Stimulated activated CD8-positive, alpha-beta memory T cell treated with anti-CD3 and anti-CD28 coated beads, Interleukin-4, amount 100 ng/mL, for 1 hour (primary cell): ENCODE measurements at places on chromosomes 6 and 20.

GRCh38 chr6:79803917-79804316 is 143.4 kb downstream of the ELOVL4 start:
- DNase-seq = no peak

DNA sequence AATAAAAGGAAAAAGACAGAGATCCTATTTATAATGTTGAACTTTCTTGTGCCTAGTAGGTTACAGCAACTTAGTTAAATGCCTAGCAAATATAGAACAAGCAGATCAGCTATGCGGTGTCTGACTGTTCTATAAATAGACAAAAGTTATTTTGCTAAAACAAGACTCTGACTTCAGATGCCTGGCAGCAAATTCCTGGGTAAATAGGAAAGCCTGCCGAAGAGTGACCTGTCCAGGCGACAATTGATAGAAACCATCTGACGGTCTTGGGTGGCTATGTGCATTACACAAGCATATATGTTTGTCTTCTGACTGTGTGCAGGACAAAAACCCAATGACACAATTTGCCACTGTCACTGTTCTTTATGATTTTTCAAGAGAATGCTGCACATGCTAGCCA is 38.0 kb upstream of the PDE10A start:
- no peak for DNase-seq

GRCh38 chr6:108667993-108668392 is 107.3 kb downstream of the FOXO3 start:
- DNase-seq = no peak

DNA sequence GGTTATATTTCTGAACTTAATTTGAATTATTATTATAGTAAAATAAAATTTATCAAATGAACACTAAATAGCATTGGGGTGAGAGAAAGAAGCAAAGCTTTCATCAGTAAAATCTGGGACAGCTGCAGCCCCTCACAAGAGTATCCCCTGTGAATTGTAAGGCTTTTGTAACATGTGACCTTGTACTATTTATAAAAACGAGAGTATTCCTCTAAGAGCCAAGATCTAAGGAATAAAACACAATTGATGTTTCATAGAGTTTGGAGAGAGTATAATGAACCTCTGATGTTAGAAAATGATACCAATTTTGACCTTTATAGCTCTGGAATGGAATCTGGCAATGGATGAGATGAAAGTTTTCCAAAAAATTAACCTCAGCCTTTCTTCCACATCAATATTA is 617.2 kb upstream of the ID4 start:
- DNase-seq = no peak

DNA sequence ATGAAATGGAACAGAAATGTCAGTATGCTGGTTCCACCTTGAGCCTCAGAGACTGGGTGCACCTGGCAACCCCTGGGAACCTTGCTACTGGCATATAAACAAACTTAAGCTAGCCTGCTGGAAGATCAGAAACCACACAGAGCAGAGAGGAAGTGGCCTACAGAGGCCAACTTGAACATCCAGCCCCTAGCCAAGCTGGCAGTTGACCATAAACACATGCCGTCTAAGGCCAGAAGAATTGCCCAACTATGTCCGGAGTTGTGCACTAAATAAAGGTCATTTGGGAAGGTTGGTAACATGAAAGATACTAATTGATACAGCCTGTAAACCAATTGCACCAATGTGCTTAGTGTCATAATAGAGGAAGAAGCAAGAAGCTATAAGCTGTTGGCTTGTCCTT is 266.6 kb upstream of the BTBD3 start:
- no peak for DNase-seq

DNA sequence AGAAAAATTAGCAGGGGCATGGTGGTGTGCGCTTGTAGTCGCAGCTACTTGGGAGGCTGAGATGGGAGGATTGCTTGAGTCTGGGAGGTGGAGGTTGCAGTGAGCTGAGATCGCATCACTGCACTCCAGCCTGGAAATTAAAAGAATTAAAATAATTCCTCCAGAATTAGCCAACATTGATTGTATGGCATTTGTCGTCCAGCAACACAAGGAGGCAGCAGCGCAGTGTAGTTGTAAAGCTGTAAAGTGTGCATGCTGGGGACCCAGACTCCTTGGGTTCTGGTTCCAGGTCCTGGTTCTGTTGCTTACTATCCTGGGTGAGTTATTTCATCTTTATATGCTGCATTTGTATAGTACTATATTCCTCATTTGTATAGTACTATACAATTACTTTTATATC is 41.4 kb downstream of the PEX7 start:
- DNase-seq = no peak

- no peak for DNase-seq
These were observed 21.8 kb downstream of the LMBRD1 start for GRCh38 chr6:69774740-69775584.

- no peak for DNase-seq
These were observed 828 bp downstream of the ASCC3 start for GRCh38 chr6:100880149-100880852.

- DNase-seq = no peak
These were observed 8.8 kb upstream of the THBD start for GRCh38 chr20:23058240-23058639.

DNA sequence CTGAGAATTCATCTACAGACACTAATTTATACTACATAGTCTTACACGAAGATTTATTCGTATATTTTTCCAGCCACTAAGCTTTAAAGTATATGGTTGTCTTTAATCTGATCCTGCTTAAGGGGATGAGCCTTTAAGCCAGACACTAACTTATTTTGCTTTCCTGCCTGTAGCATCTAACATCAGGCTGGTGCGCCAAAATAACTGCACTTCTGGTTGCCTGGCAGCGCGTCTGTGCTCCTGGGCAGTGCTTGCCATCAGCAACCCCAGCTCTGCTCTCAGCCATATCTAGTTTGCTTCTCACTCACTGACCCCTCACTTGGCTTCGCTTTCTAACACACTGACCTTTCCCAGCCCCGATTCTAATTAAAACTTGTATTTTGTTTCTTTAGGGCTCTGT is 21.8 kb downstream of the HMGCLL1 start:
- no peak for DNase-seq

DNA sequence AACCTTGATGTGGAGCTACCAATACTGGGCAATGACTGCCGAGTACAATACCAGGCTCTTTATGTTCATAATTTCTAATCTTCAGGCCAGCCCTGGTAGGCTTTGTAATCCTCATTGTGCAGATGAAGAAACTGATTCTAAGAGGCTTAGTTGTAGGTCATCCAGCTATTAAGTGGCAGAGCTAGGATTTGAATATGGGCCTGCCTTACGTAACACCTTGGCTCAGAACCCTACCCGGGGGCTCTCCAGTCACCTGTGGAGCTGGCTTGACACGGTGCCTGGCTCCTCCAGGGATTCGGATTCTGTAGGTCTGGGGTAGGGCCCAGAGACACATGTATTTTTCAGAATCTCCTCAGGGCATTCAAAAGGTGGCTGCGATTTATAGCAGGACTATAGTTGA is 515.5 kb downstream of the QKI start:
- DNase-seq = no peak

DNA sequence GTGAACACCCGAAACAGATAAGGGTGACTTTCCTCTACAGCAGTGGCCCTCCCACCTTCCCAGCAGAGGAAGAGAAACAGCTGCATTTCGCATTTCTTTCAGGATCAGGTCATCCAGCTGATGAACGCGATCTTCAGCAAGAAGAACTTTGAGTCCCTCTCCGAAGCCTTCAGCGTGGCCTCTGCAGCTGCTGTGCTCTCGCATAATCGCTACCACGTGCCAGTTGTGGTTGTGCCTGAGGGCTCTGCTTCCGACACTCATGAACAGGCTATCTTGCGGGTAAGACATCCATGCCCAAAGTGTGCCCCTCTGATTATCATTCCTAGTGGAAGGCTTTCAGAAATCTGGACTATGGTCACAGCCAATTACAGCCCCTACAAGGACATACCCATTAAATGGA is 27.8 kb upstream of the MROH8 start:
- no peak for DNase-seq

- DNase-seq = no peak
These were observed 1096.4 kb upstream of the MAP3K7 start for GRCh38 chr6:91683240-91683639.

GRCh38 chr6:130655586-130655985 is 171.6 kb upstream of the SMLR1 start:
- DNase-seq = no peak

DNA sequence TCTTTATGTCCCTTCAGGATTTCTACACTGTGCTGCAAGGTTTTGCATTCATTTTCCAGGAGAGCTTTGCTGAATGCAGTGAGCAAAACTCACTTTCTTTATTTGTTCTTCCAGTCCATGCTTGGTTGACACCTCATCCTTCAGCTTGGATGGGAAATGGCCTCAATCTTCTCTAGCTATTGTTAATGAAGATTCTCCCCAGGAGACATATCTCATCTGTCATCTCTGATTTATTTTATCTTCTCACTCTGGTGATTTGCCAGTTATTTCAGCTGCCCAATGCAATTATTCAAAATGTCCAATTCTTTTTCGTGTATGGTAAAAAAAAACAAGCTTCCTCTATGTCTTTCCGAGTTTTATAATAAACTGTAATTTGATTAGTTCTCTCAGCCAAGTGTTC is 77.9 kb upstream of the PAK5 start:
- no peak for DNase-seq
